ENCODE measurements at places on chromosomes 12 and 14. TPM values are rescaled to one million over a fixed set of nuclear protein-coding genes. Genes with fewer than 3 reads are reported as not detected.

The CACNA1C gene
- 4.2 TPM for total RNA-seq

DNA sequence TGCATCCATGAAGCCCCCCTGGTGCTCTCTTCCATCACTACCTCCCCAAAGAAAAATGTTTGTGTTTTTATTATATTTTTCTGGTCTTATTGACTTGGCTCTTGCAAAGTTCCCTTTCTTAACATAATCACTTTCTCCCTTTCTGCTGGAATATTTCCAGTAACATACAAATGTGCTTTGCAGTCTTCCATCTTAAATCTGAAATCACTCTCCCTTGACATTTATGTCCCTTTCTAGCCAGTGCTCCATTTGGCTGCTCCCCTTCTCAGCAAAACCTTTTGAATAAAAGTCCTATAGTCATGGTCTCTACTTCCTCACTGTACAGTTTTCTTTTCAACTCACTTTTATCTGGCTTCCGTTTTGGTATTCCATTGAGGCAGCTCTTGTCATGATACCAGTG is 118.8 kb downstream of the SNAPC1 start:
- no peak for DNase-seq

DNA sequence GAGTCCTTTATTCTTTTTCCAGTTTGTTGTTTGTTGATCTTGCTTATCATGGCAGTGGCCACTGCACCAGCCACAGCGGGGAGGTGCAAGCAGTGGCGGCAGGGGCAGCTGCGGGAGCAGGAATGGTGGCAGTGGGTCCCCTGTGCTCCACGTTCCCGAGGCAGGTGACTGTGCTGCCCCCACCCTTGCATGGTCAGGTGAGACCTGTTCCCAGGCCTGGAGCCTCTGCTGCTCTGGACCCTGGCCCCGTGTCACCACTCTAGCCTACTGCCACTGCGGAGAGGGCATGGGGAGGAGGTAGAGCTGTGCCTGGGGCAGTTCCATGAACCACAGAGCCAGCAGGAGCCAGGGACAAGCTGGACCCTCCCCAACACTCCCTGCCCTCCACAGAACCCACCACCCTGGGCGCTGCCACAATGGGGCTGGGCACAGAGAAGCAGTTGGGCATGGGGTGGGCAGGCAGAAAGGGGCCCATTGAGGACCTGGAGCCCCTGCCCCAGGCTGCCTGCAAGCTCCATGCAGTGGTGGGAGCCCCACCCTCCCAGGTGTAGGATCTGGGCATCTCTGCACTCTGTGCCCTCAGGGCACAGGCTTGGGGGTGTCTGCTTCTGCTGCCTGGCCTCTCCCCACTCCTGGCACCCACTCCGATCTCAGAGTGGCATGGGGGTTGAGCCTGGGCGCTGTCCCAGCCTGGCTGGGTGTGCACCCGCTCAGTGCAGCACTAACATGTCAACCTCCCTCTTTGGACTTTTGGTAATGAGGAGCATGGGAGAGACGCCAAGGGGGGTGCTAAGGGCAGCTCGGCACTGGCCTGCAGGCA is 23.1 kb upstream of the WDR20 start:
- no peak for DNase-seq

The CLEC7A gene
- total RNA-seq: 2.7 TPM

GRCh38 chr14:101377069-101377468 is 184.2 kb upstream of the DIO3 start:
- DNase-seq: no peak

DNA sequence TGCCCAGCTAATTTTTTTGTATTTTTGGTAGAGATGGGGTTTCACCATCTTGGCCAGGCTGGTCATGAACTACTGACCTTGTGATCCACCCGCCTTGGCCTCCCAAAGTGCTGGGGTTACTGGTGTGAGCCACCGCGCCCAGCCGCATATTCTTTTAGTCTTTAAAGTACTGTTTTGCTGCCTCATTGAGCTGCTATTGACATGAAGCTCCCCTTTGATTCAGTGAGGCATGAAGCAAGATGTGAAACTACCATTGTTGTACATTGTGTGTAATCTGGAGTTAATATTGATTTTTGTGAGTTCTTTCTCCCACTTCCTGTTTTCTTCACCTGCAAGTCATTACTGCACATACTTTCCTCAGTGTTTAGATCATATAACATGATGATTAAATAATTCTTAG is 80.8 kb downstream of the MNAT1 start:
- no peak for DNase-seq

The DPF3 gene
- 3.3 TPM for total RNA-seq

GRCh38 chr14:21525571-21525961 is 580 bp downstream of the SALL2 start:
- DNase-seq: peak; percentile 38

- no peak for DNase-seq
Measured at GRCh38 chr12:31214626-31215517, 111.1 kb downstream of the SINHCAF start.

The GPX2 gene
- 4.0 TPM for total RNA-seq

GRCh38 chr12:119089380-119090013 is 89.2 kb upstream of the HSPB8 start:
- DNase-seq: no peak

- DNase-seq: no peak
Measured at GRCh38 chr12:75526655-75527511, 15.5 kb upstream of the KRR1 start.

DNA sequence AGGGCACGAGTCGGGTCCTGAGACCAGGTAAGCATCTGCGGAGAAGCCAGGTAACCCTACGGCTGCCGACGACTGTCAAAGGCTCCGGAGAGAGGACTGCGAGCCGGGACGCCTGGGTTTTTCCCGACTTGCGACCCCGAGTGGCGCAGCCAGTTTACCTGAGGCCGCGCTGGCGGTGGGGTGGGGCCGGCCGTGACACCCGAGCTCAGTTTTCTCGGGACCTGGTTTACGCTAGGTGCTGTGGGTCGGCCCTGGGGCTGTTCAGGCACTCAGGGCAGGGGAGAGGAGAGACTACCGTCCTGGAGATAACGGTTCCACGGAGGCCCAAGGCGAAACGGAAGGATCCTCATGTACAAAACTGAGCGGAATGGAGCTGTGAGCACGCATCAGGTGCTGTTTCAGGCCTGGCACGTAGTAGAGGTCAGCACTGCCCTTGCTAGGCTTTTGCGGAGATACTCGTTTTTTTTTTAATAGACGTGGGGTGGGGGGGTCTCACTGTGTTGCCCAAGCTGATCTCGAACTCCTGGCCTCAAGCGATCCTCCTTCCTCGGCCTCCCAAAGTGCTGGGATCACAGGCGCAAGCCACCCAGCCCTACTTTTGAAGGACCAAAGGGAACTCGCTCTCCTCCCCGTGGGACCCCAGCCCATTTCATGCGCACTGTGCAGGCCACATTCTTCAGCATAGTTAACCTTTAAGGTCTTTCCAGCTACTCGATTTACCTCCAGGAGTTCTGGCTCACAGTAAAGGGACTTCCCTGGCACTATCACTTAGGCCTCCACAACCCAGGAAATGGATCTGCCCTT is 471 bp downstream of the MTRFR start:
- DNase-seq: no peak

The COQ10A gene
- 11.3 TPM for total RNA-seq

The B4GALNT3 gene
- total RNA-seq: 3.9 TPM

DNA sequence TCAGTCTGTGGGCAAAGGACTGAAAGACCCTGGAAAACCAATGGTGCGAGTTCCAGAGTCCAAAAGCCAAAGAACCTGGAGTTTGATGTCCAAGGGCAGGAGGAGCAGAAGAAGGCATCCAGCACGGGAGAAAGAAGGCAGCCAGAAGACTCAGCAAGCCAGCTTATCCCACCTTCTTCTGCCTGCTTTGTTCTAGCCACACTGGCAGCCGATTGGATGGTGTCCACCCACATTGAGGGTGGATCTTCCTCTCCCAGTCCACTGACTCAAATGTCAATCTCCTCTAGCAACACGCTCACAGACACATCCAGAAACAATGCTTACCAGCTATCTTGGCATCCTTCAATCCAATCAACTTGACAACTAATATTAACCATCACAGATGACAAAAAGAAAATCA is 57.2 kb upstream of the CAPRIN2 start:
- DNase-seq: no peak

DNA sequence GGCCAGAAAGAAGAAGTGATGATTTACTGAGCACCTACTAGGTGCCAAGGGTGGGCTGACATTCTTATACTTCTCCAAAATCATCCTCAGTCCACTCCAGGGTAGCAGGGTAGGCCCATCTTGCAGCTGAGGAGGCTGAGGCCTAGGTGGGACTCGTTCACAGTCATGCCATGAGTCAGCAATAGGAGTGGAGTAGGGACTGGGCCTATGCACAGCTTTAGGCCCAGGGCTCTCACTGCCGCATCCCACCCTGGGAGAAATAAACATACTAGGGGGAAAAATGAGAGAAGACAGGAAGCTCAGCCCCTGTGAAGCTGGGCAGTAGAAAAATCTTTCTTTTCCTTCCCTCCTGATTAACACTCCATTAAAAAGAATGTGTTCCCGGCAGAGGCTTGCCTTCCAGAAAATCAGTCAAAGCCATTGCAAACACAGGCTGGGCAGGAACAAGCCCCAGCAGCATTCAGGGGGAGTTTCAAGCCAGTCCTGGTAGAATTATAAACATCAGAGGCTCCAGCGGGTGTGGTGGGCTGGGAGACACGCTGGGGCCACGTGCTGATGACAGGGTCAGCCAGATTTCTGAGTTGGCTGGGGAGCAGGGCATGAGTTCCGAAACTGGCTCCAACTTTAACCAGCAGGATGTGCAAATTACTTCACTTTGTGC is 1.8 kb downstream of the HSPB8 start:
- peak; percentile 26 for DNase-seq

The GALNT16 gene
- total RNA-seq: 6.9 TPM

GRCh38 chr14:59278111-59278510 is 89.6 kb downstream of the DAAM1 start:
- DNase-seq: no peak

The LTB4R gene
- 4.4 TPM for total RNA-seq

DNA sequence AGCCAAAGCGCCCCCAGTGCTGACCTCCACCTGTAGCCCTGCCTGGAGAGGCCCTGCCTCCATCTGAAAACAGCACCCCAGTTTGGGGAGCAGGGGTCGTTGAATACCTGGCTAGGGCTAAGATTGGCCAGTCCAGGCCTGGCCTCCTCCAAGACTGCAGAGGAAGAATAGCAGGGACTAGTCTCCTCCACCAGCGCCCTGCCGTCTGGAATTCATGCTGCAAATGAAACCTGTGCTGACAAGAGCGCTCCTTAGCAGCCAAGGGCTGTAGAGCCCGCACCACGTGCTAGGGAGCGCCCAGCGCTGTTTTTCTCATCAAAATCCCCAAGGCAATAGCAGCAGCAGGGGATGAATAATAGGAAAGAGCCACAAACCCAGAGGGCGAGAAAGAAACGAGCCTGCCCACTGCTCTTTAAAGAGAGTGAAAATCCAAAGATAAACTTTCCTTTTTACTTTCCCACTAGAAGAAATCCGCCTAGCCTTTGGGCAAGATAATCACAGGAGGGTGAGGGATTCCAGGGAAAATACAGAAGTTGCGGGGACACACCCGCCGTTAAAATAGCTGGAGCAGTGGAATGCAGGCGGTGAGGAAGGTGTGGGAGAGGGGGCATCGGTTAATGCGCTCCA is 3.3 kb downstream of the COL2A1 start:
- DNase-seq: peak; percentile 25

DNA sequence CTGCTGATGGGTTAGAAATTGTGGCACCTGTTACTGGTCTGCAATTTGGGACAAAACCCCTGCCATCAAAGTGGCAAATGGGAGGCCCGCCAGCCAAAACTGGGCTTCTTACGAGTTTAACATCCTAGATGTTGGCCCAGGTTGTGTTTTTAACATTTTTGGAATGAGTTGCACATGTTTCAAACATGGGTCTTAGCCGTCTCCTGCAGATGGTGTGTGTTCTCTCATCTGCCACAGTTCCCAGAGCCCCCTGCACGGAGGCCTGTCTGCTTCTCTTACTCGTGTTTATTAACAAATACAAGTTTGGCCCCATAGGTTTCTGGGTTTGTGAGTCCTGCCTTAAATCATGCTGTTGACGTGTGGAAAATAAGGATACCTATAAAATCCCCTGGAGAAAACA is 46.5 kb downstream of the CACNA2D4 start:
- no peak for DNase-seq

DNA sequence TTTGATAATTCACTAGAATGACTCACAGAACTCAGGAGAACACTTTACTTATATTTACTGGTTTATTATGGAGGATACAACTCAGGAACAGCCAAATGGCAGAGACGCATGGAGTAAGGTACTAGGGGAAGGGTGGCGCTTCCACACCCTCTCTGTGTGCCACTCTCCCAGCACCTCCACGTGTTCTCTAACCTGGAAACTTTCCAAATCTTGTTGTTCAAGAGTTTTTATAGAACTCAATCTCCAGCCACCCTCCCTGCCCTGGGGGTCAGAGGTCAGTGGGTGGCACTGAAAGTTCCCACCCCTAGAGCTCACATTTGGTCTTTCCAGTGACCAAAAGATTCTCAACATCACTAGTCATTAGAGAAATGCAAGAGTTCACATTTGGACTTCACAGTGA is 13.2 kb downstream of the TRIM9 start:
- no peak for DNase-seq

DNA sequence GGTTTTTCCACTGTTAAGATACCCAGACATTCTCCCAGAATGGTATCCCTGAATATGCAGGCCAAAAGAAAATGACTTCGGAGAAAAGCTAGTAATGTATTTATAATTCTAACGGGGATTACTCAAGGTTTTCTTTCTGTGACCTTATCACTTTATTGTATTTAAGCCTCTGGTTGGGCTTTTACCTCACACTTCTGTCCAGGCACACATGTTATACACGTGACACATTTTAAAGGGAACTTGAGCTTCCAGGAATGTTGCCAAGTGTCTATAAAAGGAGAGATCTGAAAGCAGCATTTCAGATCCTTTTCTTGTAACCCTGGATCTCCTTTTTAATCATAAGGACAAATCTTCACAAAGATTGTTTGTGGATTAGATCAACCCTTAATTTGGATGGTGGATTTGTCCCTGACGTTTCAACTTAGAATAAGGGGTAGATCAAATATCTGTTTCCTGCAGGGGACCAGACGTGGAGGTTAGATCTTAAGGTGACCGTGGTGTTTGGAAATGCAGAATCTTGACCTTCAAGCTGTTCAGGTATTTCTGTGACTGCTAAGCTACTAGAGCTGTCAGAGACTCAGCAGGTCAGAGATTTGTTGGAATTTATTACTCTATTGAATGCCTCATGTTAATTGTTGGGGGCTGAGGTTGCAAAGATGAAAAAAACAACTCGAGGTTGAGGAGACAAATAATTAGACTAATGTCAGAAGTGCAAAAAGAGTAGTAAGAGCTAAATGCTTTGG is 1.5 kb downstream of the CIPC start:
- DNase-seq: no peak

The TMEM260 gene
- 26.3 TPM for total RNA-seq

GRCh38 chr14:100237735-100238418 is 1.1 kb upstream of the YY1 start:
- DNase-seq: peak; percentile 57

- DNase-seq: no peak
Measured at GRCh38 chr12:6438345-6438744, 6.4 kb upstream of the CD27 start.

The ACTN1 gene
- 68.7 TPM for total RNA-seq

GRCh38 chr14:50772412-50772811 is 58.5 kb downstream of the NIN start:
- DNase-seq: no peak

Measured in thyroid gland (tissue), 4 donors.